ENCODE measurements at places on chromosomes 16 and 17. TPM values are rescaled to one million over a fixed set of nuclear protein-coding genes. Genes with fewer than 3 reads are reported as not detected.

GRCh38 chr17:5486206-5487124 lies at the start of gene MIS12:
Gene MIS12 (plus strand): TSS chr17:5486566. CDS start chr17:5488863, 2,297 bp downstream.
- peak; percentile 97 for ATAC-seq

DNA sequence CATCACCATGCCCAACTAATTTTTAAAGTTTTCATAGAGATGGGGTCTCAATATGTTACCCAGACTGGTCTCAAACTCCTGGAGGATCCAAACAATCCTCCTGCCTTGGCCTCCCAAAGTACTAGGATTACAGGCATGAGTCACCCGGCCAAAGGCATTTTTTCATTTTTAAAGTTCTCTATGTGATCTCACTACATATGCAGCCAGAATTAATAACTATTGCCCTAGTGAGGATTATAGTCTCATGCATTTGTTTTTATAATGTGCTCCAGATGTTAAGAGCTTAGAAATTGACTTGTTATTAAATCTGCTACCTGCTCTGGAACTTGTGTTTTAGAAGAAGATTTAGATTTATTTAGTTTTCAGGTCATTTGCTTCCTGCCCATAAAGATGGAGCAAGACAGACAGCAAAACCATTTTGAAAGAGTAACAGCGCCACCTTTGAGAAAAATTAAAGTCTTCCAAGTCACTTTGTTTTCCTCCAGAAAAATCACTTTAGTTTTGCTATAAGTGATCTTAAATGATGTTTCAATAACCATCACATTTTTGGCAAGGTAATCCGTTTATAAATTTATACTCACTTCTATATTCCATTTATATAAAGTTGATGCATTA lies 79.5 kb downstream of the CA4 start:
- ATAC-seq, result no peak

DNA sequence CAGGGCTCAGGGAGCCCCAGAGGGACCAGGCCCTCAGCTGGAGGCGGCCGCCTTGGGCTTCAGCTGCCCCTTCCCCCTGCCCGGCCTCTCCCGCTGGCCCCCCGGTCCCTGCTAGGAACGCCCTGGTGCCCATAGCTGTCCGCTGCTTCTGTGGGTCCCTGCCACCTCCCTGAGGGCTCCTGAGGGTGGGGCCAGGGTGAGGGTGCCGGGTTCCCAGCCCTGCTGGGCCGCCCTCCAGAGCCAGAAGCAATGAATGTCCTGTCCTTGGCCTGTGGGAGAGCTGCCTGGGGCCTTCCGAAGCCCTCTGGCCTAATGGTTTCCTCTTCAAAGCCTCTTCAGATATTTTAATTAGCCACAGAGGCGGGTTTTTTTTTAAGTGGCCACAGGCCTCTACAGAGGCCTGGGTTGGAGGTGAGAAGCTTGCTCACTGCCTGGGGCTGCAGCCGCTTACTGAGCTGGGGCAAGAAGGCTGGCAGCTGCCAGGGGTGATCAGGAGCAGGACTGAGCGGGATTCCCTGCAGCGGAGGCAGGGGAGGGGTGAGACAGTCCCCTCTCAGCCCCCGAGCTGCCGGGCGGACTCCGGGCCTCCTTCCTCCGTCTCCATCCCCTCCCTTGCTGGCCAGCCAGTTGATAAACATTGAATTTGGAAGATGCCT lies 9.9 kb downstream of the CENPX start:
- ATAC-seq, result no peak

DNA sequence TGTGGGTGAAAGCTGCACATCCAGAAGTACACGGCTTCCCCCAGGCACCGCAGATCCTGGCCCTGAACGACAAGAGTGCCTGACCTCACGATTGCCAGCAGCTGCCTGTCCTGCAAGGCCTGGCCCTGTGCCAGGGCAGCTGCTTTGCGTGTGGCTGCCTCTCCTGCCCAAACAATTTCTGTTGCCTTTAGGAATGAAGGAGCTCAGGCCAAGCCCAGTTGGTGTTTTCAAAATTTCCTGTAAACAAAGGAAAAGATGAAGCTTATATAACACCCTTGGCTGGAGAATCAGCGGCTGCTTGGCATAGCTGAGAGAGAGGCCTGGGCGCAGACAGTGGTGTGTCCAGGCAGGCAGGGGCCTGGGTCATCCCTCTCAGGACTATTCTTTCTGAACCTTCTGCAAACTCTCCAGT lies 11.7 kb upstream of the SLC47A2 start:
- ATAC-seq, result peak; percentile 31

- ATAC-seq, result peak; percentile 98
These were observed 22.1 kb downstream of the TMC7 start for GRCh38 chr16:19005561-19006445.

GRCh38 chr16:85579923-85580580 lies 33.1 kb upstream of the GSE1 start:
- ATAC-seq, result no peak

The TMC6 gene
- total RNA-seq, result 50.2 TPM

The C17orf113 gene
- 0.48 TPM for total RNA-seq

Data from esophagus mucosa (tissue), 1 donor.